ENCODE measurements at places on chromosomes 6 and 20. TPM values are rescaled to one million over a fixed set of nuclear protein-coding genes. Genes with fewer than 3 reads are reported as not detected.

DNA sequence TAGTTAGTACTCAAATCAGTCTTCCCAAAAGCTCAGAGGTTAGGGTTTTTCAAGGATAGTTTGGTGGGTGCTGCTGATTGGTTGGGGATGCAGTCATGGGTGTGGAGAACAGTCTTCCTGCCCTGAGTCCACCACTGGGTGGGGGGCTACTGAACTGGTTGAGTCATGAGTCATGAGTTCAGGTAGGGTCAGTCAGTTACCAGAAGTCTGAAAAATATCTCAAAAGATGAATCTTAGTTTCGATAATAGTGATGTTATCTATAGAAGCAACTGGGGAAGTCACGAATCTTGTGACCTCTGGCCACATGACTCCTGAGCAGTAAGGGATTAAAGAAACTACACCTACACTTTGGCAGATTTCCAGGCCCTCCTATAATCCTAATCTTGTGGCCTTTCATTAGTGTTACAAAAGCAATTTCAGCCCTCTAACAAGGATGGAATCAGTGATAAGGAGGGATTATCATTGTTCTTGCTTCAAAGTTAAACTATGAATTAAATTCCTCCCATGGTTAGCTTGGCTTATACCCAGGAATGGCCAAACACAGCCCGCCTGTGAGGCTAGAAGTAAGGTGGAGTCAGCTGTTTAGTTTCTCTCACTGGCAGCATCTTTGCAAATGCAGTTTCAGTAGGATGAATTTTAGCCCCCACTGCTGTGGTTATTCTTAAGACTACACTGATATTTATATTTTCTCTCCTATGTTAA is 33.3 kb upstream of the NKAIN2 start:
- no peak for DNase-seq

Gene MAP7
- 82.7 TPM for total RNA-seq

Gene SENP6
- 65.6 TPM for total RNA-seq

GRCh38 chr6:42961020-42961470 is 491 bp downstream of the GNMT start:
- no peak for DNase-seq

Gene PCED1A
- 26.8 TPM for total RNA-seq

Gene CGA
- not detected for total RNA-seq

- no peak for DNase-seq
These were observed 61.7 kb upstream of the SHLD1 start for GRCh38 chr20:5688431-5688972.

GRCh38 chr20:396619-397431 is 11.3 kb upstream of the RBCK1 start:
- no peak for DNase-seq

Gene POLR3F
- total RNA-seq: 4.5 TPM

- DNase-seq: no peak
These were observed 70.3 kb downstream of the FAM83B start for GRCh38 chr6:54916858-54917257.

DNA sequence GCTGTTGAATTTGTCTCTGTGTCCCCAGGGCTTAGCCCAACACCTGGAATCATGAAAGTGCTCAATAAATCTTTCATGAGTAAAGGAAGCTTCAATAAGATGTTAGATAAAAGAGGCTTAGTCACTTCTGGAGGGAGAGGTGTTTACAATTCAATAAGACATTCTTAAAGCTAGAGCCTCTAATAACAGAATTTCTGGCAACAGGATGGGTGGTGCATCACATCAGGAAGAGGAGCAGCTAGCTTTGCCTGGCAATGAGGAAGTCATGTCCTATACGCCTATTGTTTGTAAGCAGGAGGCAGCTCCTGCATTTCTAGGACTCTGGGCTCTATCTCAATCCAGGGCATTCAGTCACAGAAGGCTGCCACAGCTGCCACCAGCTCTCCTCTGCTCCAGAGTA is 638.5 kb downstream of the EPM2A start:
- no peak for DNase-seq

DNA sequence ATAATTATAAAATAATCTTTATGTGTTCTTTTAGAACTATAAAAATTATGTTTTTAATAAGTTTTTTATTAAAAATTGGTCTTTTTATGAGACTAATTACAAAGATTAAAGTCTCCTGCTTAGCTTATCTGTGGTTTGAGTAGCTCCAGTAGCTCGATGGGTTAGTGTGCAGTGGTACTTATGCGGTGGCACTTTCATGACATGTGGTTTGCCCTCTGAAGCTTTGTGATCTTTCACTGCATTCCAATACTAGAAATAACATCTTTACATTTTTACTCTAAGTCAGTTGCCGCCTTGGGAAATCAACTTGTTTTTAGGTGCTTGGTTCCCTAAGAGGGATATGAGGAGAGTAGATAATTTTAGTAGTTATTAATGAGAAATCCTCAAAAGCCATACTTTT is 699.5 kb upstream of the FLRT3 start:
- no peak for DNase-seq

DNA sequence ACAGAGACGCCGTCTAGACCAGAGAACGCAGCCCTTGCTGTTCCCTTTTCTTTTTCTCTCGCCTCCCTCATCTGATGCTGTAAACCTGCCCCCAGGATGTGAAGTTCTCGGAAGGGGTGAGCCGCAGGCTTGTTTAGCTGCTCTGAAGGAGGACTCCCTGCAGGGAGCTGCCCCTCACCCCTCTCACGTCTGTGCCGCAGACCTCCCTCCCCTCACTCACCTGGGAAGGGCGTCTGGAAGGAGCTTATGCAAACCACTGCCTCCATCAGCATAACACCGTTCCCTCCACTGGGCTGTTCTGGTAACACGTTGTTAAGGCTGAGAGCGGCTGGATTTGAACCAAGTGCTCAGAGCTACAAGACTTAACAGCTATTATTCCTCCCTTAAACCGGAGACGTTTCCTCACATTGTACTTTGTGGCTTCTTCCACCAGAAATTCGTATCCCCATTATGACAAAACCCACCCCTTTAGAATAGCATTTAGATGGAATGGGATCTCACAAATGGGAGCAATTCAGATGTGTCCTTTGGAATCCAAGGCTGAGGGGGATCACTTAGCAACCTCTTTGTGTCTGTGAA is 99.8 kb downstream of the SMOC2 start:
- no peak for DNase-seq

DNA sequence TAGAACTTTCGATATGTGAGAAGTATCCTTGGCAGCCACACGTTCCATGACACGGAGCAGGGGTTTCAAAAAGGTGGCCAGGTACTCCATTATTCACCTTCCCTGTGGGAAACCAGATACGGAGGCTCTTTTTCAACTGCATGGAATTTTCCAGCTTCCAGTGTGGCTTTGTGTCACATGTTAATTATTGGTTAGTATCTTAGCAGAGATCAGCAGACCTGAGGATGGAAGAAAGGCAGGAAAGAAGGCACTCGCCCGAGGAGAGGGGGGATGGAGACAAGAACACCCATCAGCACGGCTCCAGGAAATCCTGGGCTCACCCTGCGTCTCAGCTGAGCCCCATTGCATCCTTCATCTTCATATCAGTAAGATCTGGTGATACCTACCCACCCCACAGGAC is 115.5 kb downstream of the PXDC1 start:
- DNase-seq: no peak

Gene CD24
- 2,100 TPM for total RNA-seq

Gene OXT
- not detected for total RNA-seq

Gene HSPA12B
- total RNA-seq: 2.3 TPM

GRCh38 chr6:134432036-134432435 is 114.1 kb upstream of the SGK1 start:
- DNase-seq: no peak

Gene ARMH2
- total RNA-seq: not detected

DNA sequence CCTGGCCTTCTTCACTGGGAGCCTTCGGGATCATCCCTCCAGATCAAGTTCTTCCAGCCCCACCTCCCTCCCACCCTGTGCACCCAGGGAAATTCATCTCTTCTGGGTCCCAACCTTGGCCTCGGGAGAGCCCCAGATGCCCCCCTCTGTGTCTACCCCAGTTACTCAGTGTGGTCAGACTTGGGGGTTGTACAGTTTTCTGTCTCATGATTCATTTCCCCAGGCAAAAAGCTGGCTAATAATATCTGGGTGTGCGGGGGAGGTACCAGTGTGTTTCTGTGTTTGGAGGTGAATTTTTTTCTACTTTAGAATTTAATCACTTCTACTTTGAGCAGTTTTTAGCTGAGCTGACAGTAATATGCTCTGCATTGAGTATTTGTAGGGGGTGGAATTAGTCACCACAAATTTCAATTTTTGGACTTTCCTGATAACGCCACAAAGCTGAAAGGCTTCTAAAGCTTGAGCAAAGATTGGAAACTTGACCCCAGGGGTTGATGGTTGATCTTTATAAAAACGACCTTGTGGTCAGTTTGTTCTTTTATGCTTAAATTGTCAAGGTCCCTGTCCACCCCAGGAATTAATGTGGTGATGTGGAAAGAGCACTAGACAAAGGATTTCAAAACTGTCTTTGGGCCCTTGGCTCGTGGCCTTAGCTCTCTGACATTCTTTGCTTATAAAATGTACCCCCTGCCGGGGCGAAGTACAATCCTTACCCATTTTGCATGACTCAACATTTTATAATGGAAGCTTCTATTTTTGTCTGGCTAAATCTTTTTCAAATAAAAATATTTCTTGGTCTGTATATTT is 284.7 kb upstream of the TAB2 start:
- DNase-seq: no peak

DNA sequence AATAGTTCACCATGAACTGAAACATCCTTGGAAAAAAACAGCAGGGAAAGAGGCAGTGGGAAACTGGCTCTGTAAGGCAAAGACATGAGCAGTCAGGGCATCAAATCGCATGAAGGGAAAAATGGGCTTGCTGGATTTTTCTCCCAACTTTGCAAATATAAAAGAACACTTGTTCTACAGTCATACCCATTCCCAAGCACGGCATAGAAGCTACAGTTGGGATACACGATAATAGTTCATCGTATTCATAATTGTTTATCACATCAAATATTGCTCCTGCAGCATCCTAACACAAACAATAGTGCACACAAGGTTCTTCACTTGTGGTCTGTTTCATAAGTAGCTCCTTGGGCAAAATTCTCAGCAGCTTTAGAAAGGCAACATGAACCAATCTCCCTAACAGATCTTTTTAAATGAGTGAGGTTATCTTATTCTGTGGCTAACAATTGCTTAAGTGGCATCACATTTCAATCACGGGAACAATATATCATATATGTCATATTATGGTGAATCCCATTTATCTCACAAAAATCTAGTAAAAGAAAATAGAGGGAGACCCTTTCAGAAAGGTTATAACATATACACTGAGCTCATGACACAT is 243.9 kb downstream of the PKHD1 start:
- DNase-seq: no peak

GRCh38 chr6:167119670-167120582 is 3.0 kb upstream of the CCR6 start:
- DNase-seq: no peak

DNA sequence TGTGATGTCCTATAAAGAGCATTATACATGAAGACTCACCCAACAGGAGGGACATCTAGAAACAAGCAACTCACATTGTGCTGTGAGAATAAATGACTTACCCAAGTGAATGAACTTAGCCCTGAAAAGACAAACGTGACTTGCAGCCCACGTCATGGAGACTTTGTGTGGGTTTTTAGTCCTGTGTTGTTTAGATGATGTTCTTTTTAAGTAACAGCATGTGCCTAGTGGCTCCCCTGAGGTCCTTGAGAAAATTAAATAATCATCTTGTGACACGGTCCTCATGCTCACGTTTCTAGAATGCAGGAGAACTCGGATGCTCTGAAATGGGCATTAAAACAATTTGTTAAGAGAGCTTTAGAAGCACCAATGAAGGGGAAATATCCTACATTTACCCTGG is 165.1 kb downstream of the SASH1 start:
- DNase-seq: no peak

DNA sequence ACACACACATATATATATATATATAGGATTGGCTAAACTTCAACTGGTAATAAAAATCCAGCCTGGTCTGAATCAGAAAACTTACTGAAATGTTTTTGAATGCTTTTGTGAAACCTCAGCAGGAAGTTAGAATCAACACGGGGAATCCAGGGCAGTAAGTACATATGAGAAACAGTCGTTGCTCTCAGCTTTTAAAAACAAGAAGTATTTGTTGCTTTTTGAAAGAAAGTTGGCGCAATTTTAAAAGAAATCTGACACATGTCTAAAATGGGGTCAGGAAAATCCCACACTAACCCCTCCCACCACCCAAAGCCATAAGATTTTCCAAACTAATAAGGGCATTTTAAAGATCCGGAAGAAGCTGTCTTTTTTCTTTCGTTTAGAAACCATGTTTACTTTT is 11.5 kb upstream of the CCDC170 start:
- no peak for DNase-seq

- no peak for DNase-seq
These were observed 42.4 kb upstream of the SIRT5 start for GRCh38 chr6:13531956-13532355.

GRCh38 chr20:64032706-64033624 is 3.0 kb upstream of the C20orf204 start:
- no peak for DNase-seq

GRCh38 chr20:37385176-37385575 is 39.2 kb downstream of the SRC start:
- DNase-seq: peak; percentile 13

Gene KCNK16
- total RNA-seq: not detected

- no peak for DNase-seq
These were observed 32.3 kb upstream of the SCUBE3 start for GRCh38 chr6:35181308-35181932.

Gene TPMT
- total RNA-seq: 53.4 TPM

DNA sequence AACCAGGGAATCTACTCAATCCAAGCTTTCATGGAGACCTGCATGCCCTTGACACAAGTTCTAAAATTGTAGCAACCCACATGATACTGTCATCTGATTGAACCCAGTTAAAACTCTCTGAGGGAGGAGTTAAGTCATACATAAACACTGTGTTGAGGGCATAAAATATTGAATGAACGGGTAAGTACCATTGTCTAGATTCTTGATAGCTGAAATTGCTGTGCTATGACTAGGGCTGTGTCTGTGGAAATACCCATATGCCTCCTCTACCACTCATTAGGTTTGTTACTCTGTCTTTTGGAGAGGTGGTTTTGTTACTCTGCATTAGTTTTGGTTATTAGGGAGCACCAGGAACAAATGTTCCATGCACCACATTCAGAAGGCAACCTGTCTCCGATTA is 7.6 kb downstream of the ENPP4 start:
- DNase-seq: no peak

Gene ELOVL2
- total RNA-seq: 0.14 TPM

Gene MOXD1
- 4.2 TPM for total RNA-seq

DNA sequence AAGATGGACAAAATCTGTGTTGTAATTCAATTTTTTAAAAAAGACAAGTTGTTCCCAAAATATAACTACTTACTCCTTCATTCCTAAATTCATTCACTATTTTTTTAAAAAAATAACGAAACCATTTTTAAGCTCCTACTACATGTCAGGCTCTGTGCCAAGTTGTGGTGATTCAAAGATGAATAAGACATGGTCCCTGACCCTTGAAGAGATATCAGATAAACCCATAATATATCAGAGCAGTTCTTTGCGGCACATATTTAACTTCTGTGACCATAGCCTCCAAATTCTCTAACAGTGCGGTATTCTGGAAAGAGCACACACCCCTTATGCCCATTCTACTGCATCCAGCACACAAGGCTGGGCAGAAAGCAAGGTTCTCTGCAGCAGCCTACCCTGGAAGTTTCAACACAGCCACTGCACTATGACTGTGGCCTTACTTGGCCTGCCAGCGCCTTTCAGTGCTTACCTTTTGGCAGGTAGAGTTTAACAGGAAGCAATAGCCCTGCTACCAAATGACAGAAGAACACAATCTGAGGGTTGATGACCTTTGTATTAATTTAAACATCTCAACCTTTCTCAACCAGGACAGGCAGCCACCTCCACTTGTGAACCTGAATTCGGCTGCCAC is 406.5 kb downstream of the BTBD9 start:
- DNase-seq: no peak

Measured in left colon (tissue), 2 donors.